ENCODE measurements at places on chromosomes 1 and 21.
A peak's percentile ranks its signal among the peaks of the same experiment; 100 is the strongest.

DNA sequence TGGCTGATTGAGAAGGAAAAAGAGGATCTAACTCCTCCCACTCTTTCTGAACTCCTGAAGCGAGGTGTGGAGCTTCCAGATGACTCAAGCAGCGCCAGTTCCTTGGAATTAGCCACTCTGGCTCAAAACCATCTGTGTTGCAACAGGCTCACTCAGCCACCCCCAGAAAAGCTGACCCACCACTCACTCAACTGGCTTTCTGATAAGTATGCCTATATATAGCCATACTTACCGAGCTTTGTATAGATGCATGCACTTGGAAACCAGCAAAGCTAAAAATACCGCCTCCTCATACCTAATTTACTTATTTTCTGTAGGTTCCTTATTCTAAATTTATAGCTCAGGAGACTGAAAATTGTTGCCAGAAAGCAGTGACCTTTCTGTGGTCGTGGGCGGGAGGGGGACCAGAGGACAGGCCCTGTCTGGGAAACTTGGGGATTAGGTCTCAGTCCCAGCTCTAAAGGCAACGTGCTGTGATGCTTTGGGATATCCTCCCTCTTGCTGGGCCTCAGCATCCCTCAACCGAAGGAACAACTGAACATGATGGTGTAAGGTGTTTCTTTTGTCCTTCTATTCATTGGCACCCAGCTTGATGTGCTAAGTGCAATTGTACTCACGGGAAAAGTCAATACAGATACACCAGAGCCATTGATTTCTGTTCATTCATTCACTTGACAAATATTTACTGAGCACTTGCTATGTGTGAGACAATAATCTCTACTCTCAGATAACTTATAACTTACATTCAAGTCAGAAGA, 65.7 kb downstream of the NENF start:
- no peak for DNase-seq

GRCh38 chr1:2555634-2556276, 416 bp upstream of the TNFRSF14 start:
- DNase-seq = no peak

DNA sequence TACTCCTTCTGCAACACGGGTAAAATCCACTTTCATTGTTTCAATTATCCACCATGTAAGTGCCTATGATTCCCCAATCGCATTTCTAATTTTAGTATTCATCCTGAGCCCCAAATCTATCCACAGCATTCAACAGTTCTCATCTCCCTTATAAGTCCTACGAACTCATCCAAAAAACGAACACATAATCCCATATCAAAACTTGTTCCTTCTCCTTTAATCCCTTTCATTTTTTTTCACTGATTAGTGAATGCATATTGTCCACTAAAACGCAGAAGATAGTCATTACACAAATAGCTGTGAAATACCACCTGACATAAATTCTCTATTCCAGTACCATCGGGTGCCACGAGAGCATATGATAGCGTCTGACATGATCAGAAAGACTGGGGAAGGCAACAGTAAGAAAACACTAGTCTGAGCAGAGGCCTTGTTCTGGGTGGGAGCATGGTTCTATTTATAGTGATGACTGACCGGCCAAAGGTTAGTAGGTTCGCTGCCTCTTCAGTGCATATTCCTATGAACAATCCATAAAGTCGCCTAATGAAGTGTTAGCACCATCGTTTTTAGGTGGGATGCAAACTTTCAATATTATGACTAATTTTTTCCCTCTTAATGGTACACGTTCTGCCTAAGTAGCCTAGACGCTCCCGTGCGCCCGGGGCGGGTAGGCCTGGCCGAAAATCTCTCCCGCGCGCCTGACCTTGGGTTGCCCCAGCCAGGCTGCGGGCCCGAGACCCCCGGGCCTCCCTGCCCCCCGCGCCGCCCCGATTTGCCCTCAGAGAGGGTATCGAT, 648 bp downstream of the ATP5PF start:
- peak; percentile 26 for DNase-seq

GRCh38 chr1:56336982-56337381, 242.4 kb downstream of the PLPP3 start:
- DNase-seq = no peak

DNA sequence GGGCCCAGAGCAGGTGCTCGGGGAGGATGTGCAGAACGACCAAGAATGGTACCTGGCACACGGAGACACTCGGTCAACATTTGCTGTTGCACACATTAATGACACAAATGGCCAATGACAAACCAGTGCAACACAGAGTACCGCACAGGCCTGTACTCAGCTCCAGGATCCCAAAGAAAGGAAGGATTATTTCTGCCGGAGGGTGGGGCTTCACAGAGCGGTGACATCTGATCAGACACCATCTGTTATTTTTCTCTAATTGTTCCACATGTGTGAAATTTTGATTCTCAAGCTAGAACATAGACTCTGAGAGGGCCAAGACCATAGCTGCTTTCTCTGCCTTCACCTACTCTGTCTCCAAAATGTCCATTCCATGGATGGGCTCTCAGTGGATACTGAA, 100.4 kb downstream of the MRPL37 start:
- no peak for DNase-seq

Data from HT-29 (cell line).